ENCODE measurements at places on chromosomes 2 and 18. TPM values are rescaled to one million over a fixed set of nuclear protein-coding genes. Genes with fewer than 3 reads are reported as not detected.

DNA sequence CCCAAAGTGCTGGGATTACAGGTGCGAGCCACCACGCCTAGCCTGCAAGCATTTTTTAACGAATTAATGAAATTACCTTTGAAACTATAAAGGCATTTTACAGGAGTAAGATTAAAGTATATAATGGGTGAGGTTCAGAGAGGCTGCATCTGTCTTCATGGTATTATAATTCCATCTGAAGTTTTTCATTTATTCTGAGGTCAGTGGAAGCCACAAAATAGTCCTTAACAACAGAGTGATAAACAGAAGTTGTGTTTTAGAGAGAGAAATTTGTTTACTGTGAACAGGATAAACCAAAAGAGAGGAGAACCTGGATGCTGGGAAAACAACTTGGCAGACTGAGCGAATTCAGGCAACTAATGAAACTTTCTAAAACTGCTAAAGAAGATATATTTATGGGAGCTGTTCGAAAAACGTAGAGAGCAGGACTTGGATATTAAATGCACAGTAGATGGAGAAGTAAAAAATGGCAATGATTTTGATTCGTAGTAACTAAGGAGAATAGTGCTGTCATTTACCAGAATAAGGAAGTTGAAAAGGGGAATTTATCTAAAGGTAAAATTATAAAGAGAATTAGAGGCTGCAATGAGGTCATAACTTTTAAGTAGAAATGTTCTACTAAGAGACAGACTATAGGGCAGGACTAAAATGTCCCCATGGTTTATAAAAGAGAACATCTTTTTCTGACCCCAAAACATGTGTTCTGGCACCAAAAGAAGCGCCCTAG is 37.9 kb upstream of the ITGA4 start:
- no peak for DNase-seq

- peak; percentile 55 for DNase-seq
These were observed 67.5 kb downstream of the TANC1 start for GRCh38 chr2:159035790-159036411.

GRCh38 chr2:216539791-216540241 is 41.2 kb downstream of the RPL37A start:
- no peak for DNase-seq

Gene KCNJ3
- total RNA-seq: 0.31 TPM

DNA sequence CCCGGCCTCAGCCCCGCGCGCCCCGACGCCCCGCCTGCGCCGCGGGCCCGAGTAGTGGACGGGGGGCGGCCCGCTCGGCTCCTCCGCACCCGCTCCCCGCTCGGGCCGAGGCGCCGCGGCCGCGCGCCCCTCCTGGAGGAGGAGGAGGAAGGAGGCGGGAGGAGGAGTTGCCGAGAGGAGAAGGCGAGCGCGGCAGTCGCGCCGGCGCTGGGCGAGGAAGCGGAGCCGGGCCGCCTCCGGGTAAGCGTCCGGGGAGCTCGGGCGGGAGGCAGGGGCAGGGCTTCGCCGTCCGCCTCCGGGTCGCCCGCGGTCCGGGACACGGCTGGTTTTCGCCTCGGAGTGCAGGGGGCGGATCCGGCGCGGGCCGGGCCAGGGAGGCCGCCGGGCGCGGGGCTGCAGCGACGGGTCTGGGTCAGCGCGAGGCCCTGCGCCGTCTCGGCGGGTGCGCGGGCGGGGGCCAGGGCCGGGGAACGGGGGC is at the start of gene SOCS6:
TSS of gene SOCS6 (plus strand) at position 195 of the 478 bp plus-strand sequence. CDS start 35,624 bp downstream, outside the sequence.
- DNase-seq: peak; percentile 74

GRCh38 chr2:133992454-133992853 is 261.4 kb upstream of the MGAT5 start:
- no peak for DNase-seq

GRCh38 chr2:160356485-160356884 is 137.1 kb downstream of the RBMS1 start:
- DNase-seq: no peak

DNA sequence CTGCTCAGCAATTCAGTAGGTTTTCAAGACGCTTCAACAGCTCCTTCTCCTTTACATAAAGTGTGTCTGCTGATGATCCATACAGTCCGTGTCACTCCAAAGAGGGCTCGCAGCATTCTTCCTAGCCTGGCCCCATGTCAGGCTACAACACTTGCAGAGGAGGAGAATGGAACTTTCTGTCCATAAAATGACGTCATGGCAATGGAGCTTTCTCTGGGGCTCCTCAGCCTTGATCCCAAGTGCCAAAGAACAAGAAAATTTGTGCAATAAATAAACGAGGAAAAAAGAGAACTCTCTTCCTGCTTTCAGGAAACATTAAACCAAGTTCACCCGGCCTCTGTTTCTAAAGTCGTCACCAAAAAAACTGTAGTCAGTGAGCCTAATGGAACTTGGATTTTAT is 199.5 kb upstream of the MEIS1 start:
- no peak for DNase-seq

- peak; percentile 63 for DNase-seq
These were observed 521.2 kb upstream of the FANCL start for GRCh38 chr2:58762176-58762781.

DNA sequence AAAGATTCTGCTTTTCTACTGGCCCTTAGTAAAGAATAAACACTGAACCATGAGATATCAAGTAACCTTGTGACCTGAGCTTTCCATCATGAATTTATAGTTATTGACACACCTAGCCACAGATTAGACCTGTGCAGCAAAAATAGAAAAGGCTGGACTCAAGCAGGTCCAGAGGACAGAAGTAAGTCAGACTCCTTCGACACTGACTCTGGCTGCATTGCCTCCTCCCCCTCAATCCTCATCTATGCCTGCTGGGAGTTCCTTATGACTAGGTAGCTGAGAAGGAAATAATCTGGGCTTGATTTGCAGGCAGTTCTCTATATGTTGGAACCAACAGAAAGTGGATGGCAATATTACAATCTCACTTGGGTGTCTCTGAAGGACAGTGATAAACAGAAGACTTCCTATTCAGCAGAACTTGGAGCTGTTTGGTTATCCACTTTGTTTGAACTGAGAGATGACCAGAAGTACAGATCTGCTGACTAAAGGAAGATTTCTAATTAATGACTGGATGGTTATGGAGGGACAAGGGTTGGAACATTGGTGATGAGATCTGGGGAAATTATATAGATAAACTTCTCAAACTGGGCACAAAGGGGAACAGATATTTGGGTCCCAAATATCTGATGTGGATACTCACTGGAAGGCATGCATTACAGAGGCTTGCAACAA is 39.4 kb downstream of the ARID5A start:
- no peak for DNase-seq

DNA sequence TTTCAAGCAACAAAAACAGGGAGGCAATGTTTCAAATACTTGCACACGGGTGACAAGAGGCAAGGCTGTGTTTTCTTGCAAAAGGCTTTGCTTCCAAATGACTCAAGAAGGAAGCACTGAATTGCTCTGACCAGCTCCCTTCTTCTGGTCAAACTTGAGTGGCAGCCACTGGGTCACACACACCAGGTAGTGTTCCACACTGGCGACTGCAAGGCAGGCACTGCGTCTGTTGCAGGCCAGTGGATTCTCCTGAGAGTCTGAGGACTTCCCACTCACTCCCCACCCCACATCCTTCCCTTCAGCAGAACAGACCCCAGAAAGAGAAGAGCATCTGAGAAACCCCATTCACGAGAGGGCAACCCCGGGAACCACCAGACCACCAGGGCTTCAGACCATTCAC is 19.8 kb downstream of the PARD6G start:
- no peak for DNase-seq

DNA sequence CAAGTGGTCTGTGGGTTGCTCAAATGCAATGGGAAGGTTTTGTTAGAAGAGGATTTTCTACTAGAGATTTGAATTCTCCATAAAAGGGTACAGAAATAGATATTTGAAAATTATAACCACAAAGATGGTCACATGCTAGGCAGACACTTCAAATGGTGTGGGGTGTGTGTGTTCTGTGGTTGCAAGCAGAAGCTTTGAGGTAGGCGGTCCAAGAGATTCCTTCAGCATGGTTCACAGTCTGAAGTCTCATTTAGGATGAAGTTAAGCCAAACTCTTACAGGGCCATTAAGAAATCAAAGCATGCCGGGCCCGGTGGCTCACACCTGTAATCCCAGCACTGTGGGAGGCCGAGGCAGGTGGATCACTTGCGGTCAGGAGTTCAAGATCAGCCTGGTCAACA is 38.3 kb upstream of the RMDN2 start:
- no peak for DNase-seq

DNA sequence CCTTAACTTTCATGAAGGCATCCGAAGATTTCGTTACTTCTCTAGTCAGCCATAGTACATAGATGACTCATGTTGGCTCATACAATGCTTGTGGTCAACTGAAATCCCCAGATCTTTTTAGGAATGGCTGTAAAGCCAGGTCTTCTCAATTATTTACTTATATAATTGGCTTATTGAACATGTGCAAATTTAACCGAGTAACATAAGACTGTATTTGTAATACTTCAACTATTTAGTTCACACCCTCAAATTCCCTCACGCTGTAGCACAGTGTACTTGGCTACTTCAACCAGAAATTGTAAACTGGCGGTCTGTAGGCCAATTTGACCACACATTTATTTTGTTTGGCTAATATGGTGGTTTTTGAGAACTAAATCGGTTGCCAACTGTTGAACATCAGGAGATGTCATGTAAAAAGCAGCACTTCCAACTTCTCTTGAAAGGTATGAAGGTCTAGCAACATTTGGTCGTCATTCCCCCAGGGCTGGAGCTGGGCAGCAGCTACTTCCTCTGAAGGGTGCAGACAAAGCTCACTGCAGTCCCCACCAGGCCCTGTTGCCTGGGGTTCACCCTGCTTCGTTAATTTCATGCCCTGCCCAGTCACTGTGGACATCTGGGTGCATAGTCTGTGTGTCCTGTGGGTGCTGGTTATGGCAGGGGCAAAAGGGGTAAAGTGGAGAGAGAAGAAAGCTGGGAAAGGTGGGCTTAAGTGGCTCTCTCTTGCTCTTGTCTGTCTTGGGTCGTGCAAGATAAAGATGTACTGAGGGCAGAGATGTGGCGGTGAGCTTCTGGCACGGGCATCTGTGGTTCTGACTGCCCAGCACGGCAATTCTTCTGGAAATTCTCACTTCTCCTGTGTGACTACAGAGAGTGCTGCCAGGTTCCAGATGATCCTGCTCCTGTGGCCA is 3.2 kb upstream of the SH3RF3 start:
- DNase-seq: no peak

GRCh38 chr2:196290136-196290535 is 118.8 kb upstream of the STK17B start:
- no peak for DNase-seq

- DNase-seq: no peak
These were observed 282.2 kb upstream of the ATP5MC3 start for GRCh38 chr2:175463589-175464310.

DNA sequence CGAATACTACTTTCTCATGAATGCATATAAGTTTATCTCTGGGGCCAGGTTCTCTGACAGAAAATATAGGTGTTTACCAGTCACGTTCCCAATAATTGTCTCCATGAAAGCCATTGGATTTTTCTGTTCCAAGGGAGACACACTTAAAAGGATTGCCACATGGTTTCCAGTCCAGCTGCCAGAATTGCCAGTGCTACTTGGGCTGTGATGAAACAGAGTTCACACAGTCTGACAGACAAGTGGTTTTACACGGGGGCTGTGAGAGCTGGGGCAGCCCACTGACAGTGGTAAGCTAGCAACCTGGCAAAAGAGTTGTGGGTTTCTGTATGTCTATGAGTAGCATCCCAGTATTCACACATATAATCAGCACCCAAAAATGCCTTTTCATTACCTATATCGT is 27.7 kb upstream of the ATRAID start:
- peak; percentile 61 for DNase-seq

DNA sequence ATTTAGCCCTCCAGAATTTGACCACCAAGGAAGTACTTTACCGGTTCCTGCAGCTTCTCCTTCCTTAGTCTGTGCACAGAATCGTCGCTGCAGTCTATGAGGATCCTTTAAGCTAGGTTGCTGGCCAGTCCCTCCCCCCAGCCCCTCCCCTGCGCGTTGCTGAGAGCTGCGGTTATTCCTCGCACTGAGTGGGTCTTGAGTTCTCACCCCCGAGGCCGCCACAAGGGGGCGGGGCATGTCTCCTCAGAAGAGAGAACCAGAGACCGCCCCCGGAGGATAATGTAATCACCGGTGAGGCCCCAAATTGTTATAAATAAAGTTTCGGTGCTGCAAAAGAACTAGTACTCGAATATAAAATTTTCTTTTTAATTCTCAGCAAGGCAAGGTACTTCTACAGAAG is 1184.9 kb upstream of the CDH2 start:
- DNase-seq: no peak

Gene TTC27
- 14.6 TPM for total RNA-seq

DNA sequence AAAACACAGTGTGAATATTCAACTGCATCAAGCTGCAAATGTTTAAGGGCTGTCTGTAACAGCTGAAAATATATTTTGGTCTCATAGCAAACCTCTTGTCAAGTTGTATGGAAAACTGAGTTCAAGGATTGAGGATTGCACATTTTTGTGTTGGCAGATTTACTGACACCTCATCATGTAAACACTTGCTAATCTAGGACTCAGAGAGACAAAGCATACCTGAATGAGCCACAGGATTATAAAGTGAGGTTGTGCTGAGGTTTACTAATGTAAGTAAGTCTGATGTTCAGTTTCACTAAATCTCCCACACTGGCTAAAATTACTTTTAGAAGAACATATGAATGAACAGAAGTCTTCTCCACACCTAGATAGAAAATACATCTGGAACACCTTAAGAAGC is 1993.1 kb upstream of the CELF4 start:
- no peak for DNase-seq

Gene PSD4
- 29.6 TPM for total RNA-seq

GRCh38 chr2:36277146-36277808 is 78.3 kb upstream of the CRIM1 start:
- DNase-seq: no peak

- DNase-seq: no peak
These were observed 235.3 kb downstream of the RDH14 start for GRCh38 chr2:18325118-18325517.

GRCh38 chr2:173184031-173185004 is 108.7 kb downstream of the MAP3K20 start:
- DNase-seq: no peak

All from lung (tissue), 17 donors.